K562 (cell line): ENCODE measurements at places on chromosomes 1 and 21. TPM values are rescaled to one million over a fixed set of nuclear protein-coding genes. Genes with fewer than 3 reads are reported as not detected.

LORICRIN gene
- total RNA-seq = not detected in 2 replicates

DNA sequence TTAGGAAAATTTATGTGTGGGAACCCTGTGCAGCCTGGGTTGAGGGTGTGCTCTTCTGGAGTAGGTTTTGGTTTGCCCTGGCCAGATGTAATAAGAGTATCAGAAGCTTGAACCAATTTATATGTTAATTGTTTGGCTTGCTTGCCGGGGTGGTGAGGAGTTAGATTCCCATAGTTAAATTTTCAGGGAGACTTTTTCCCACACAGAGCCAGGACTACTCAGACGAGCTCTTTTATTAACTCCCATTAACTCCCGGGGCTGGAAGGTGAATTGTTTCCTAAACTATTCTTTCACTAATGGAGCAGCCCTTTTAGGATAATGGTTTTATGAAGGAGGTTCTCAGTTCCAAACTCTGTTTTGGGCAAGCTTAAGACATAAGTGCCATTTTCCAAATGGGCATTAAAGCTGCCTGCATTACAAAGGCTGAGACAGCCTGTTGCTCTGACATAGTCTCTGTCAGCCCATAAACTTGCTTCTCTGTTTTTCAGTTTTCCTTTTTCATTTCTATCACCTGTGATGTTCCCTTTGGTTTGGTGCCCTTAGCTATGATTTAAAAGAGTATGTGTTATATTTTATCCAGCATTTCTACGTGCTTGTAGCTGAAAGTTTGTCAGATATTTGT is 18.0 kb upstream of the RAB3GAP2 start:
- no peak overlapping the region for H3K4me3 ChIP-seq
- H3K36me3 ChIP-seq = no peaks in the 10 kb centered on the region
- H3K4me1 ChIP-seq = no peaks in the 10 kb centered on the region
- DNase-seq = no peak
- H3K27ac ChIP-seq = no peak overlapping the region

DNA sequence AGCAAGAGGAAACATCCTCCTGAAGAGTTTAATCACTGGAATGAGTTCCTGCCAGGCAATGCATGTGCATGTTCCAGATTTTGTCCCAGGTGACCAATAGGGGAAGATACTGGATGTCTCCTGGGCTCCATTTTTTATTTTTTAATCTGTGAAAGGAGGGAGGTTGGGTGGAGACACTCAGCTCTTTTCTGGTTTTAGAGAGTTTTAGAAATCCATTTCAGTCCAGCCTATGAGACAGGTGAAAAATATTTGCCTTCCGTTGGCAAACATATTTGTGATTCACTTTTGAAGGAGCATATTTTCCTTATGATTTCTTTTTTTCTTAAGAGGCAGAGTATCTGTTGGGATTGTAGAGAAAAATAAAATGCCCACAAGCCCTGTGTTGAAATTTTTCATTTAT is 70.7 kb downstream of the ABCA4 start:
- H3K27ac ChIP-seq = no peak overlapping the region
- peaks cover 24% of the 10 kb centered on the region for H3K27me3 ChIP-seq

ALX3 gene
- total RNA-seq = not detected in 2 replicates

DNA sequence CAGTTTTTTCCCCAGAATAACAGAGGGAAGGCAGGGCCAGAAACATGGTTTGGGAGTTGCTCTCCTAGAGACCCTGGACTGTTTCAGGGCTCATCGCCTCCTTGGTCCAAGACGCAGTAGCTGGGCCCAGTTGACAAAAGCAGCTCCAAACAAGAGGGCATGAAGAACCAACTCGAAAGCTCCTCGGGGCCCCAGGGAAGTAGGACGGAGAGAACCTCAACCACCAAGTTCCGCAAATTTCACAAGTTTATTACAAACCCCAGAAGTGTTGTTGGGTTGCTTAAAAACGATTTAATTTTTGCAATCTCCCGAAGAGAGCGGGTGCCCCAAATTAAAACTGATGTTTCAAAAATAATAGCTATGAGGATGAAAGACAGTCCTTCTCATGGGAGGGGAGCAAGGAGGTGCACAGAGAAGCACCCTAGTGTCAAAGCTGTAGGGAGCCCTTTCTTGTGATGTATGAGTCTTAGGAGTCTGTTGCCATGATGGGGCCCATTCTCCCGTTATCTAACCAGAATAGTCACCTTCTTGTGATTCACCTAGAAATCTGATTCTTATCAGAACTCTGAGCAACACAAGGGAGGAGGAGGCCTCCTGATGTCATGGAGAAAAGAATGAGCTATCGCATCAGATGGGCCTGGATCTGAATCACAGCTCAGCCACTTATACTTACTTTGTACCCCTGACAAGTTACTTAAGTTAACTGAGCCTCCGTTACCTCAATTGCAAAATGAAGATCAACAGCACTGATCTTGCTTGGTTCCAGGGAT is 165.7 kb upstream of the IRF2BP2 start:
- peaks cover 42% of the 10 kb centered on the region for H3K27me3 ChIP-seq
- H3K27ac ChIP-seq = no peak overlapping the region
- DNase-seq = no peak

LCE1B gene
- total RNA-seq = not detected in 2 replicates

DNA sequence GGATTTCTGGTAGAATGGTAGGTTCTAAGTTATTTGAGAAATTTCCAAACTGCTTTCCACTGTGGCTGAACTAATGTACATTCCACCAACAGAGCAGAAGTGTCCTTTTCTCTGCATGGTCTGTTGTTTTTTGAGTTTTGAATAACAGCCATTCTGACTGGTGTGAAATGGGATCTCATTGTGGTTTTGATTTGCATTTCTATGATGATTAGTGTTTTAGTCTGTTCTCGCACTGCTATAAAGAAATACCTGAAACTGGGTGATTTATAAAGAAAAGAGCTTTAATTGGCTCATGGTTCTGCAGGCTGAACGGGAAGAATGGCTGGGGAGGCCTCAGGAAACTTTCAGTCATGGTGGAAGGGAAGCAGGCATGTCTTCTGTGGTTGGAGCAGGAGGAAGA is 80.3 kb downstream of the SDCCAG8 start:
- no peak overlapping the region for H3K27ac ChIP-seq
- no peak overlapping the region for H3K4me3 ChIP-seq
- H3K36me3 ChIP-seq = peaks cover 4% of the 10 kb centered on the region
- H3K27me3 ChIP-seq = no peaks in the 10 kb centered on the region
- H3K4me1 ChIP-seq = no peaks in the 10 kb centered on the region

RNU1-2 gene
- total RNA-seq = 2,231 and 2,538 TPM in 2 replicates

DNA sequence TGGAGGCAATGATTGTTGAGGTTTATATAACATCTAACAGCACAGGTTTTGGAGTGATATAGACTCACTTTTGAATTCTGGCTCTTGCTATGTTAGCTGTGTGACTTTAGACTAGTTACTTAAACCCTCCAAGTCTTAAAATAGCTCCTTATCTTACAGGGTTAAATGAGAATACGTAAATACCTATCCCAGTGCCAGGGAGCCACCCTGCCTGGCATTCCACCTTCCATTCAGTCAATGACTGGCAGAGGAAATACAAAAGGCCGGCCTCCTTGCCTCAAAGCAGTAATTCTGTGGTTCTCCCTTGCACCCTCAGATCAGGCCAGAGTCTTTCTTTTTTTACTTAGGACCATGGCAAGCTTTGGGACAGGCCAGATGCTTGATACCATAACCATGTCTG is 31.8 kb downstream of the DBT start:
- H3K4me3 ChIP-seq = no peak overlapping the region
- H3K4me1 ChIP-seq = no peaks in the 10 kb centered on the region
- H3K27ac ChIP-seq = no peak overlapping the region
- no peaks in the 10 kb centered on the region for H3K27me3 ChIP-seq
- peaks cover 63% of the 10 kb centered on the region for H3K36me3 ChIP-seq

DNA sequence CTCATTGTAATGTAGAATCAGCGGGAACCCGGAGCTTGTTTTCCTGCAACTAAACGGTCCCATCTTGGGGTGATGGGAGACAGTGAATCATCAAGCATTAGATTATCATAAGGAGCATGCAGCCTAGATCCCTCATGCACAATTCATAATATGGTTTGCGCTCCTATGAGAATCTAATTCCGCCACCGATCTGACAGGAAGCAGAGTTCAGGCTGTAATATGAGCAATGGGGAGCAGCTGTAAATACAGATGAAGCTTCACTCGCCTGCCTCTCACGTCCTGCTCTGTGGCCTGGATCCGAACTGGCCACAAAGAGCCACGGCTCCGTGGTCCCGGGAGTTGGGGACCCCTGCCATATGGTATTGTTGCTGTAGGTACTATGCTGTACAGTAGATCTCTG is 1.6 kb downstream of the IFI44 start:
- H3K27me3 ChIP-seq = no peaks in the 10 kb centered on the region
- no peak overlapping the region for H3K4me3 ChIP-seq
- H3K4me1 ChIP-seq = no peaks in the 10 kb centered on the region
- no peak for DNase-seq

- no peak overlapping the region for H3K4me3 ChIP-seq
- H3K27me3 ChIP-seq = no peaks in the 10 kb centered on the region
- DNase-seq = no peak
- H3K27ac ChIP-seq = no peak overlapping the region
Observed at GRCh38 chr1:209323743-209324142, 259.8 kb upstream of the CAMK1G start.

TTC39A gene
- 0.53 and 0.92 TPM in 2 replicates for total RNA-seq

GRCh38 chr1:78171736-78172590 is 126.2 kb downstream of the GIPC2 start:
- no peaks in the 10 kb centered on the region for H3K4me1 ChIP-seq
- DNase-seq = no peak
- no peak overlapping the region for H3K27ac ChIP-seq

LMOD1 gene
- 0.42 and 0.54 TPM in 2 replicates for total RNA-seq

GRCh38 chr1:47436979-47437446 is 831 bp upstream of the FOXD2 start:
- H3K27ac ChIP-seq = peak overlapping the region; percentile 90
- H3K27me3 ChIP-seq = peaks cover 16% of the 10 kb centered on the region; the same call in 2 of the 3 replicates
- H3K36me3 ChIP-seq = peaks cover 4% of the 10 kb centered on the region; the same call in 2 of the 3 replicates
- peak overlapping the region; percentile 70 for H3K4me3 ChIP-seq

DNA sequence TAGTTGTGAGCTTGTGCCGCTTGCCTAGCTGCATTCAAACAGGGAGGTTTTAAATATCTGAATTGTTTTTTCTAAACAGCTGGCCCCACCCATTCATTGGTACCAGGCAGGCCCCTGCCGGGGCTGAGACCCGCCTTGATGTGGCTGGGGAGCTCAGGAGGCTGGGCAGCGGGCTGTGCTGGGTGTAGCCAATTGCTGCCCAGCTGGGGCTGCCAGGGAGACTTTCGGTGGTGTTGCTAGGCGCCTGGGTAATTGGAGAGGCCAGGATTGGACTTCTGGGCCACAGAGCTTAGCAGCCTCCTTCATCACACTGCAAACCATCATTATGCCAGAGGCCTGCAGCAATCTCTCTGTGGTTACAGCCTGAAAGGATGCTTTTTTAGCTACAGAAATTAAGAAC is 12.2 kb downstream of the RHBDL2 start:
- H3K4me3 ChIP-seq = no peak overlapping the region
- no peaks in the 10 kb centered on the region for H3K36me3 ChIP-seq
- peaks cover 7% of the 10 kb centered on the region; the same call in 1 of the 2 replicates for H3K27me3 ChIP-seq
- no peaks in the 10 kb centered on the region for H3K4me1 ChIP-seq
- no peak overlapping the region for H3K27ac ChIP-seq

- peaks cover 9% of the 10 kb centered on the region; the same call in 2 of the 3 replicates for H3K27me3 ChIP-seq
- no peak overlapping the region for H3K4me3 ChIP-seq
- no peak overlapping the region for H3K27ac ChIP-seq
Observed at GRCh38 chr1:19577561-19577960, 66.5 kb upstream of the NBL1 start.

DNA sequence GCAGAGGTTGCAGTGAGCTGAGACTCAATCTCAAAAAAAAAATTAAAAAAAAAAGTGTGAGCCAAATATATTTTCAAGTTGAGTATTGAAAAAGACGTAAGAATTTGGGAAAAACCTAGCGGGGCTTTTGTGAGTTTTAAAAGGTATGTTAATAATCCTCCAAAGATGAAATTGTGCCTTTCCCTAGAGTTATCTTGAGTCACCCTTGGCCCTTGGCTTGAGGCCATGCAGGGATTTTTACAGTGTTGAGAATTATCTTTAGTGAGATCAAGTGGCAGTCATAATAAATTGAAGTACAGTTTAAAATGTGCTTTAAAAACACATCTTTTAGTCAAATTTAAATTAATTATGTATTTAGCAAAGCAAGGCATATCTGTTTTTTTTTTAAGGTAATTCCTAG is 32.7 kb downstream of the PPP2R5A start:
- no peak for DNase-seq

GRCh38 chr1:43327549-43328292 is 9.9 kb upstream of the MPL start:
- no peak overlapping the region for H3K27ac ChIP-seq
- no peak overlapping the region for H3K4me3 ChIP-seq
- H3K4me1 ChIP-seq = peaks cover 15% of the 10 kb centered on the region

- H3K27ac ChIP-seq = peak overlapping the region; percentile 7; the same call in 1 of the 3 replicates
- peaks cover 14% of the 10 kb centered on the region; the same call in 2 of the 3 replicates for H3K27me3 ChIP-seq
- no peak overlapping the region; the same call in 1 of the 2 replicates for H3K4me3 ChIP-seq
- DNase-seq = no peak
Observed at GRCh38 chr21:45980697-45981096, 873 bp upstream of the COL6A1 start.

KLHDC7A gene
- total RNA-seq = 0.02 TPM in 1 of 2 replicates, not detected in the other

GRCh38 chr1:37553598-37553926 is 531 bp downstream of the SNIP1 start:
- peak; percentile 25 for DNase-seq
- H3K27me3 ChIP-seq = no peaks in the 10 kb centered on the region
- peak overlapping the region; percentile 86 for H3K27ac ChIP-seq

GRCh38 chr1:208835097-208835463 is 590.9 kb upstream of the PLXNA2 start:
- H3K4me1 ChIP-seq = no peaks in the 10 kb centered on the region
- no peak for DNase-seq
- no peaks in the 10 kb centered on the region for H3K36me3 ChIP-seq
- no peak overlapping the region for H3K4me3 ChIP-seq
- H3K27ac ChIP-seq = no peak overlapping the region

DNA sequence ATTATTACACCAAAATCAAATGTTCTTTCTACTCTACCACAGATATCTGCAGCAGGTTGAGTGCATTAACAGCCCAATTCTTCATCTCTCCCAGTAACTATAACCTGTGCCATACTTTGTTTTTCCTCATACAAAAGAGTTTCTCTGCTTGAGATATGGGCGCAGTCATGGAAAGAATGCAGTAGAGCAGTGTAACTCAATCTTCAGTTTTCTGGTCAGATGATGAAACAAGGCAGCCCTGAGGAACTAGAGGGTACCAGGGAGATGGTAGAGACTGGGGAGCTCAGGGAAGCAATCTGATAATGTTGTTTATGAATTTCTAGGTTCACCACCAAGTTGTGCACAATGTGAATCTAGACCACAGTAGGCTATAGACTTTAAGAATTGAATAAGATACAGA is 39.6 kb downstream of the ASPM start:
- H3K4me1 ChIP-seq = no peaks in the 10 kb centered on the region
- no peaks in the 10 kb centered on the region for H3K27me3 ChIP-seq
- no peak for DNase-seq
- no peak overlapping the region for H3K27ac ChIP-seq
- H3K4me3 ChIP-seq = no peak overlapping the region

- H3K27ac ChIP-seq = no peak overlapping the region
- H3K4me3 ChIP-seq = no peak overlapping the region
- no peaks in the 10 kb centered on the region for H3K36me3 ChIP-seq
- peaks cover 9% of the 10 kb centered on the region; the same call in 1 of the 2 replicates for H3K27me3 ChIP-seq
- H3K4me1 ChIP-seq = no peaks in the 10 kb centered on the region
Observed at GRCh38 chr1:236615399-236616148, 11.3 kb upstream of the HEATR1 start.

GRCh38 chr1:149942207-149942606 is 5.5 kb upstream of the MTMR11 start:
- H3K4me3 ChIP-seq = no peak overlapping the region
- H3K27me3 ChIP-seq = no peaks in the 10 kb centered on the region
- no peak overlapping the region; the same call in 2 of the 3 replicates for H3K27ac ChIP-seq
- peaks cover 28% of the 10 kb centered on the region; the same call in 2 of the 3 replicates for H3K36me3 ChIP-seq
- H3K4me1 ChIP-seq = peaks cover 25% of the 10 kb centered on the region

LCE1C gene
- not detected in 2 replicates for total RNA-seq

CLCA1 gene
- 0.04 and 0.22 TPM in 2 replicates for total RNA-seq
